ENCODE measurements at places on chromosomes 11 and 22. TPM values are rescaled to one million over a fixed set of nuclear protein-coding genes. Genes with fewer than 3 reads are reported as not detected.

ACR gene
- total RNA-seq, result not detected

PIWIL4 gene
- total RNA-seq, result 0.53 TPM

OR52A1 gene
- not detected for total RNA-seq

DNA sequence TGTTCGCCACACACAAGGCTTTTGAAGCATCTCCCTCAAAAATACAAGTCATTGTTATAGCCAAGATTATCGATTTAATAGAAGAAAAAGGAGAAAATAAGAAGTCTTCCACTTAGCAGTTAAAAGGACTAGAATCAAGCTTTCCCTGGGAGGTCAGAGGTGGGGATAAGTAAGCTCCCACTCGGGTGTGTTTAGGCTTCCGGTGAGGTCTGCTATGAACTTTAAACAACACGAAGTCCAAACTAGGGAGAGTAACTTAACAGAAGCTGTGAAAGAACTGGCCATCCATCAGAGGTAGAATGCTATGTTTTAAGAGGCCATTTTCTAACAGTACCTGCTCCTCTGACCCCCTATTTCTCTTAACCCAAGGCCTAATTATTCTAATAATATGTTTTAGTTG is 91.4 kb upstream of the APOA1 start:
- DNase-seq, result no peak

GRCh38 chr11:115291325-115291724 is 212.9 kb downstream of the CADM1 start:
- DNase-seq, result no peak

DNA sequence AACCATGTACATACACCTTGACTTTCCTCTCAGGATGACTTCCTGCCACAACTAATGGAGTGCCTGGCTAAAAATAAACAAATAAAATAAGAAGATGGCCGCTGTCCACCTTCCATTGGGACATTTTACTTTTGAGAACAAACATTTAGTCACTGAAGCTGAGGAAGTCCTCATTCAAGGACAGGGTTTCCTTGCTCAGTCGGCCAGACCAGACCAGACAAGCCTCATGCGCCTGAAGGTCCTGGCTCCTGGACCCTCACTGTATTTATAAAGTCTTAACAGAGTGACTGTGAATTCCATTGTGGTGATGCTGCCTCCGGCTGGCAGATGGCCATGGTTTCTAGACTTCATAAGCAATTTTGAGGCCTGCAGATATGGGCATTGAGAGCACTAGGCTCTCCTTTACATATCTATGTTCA is 114.5 kb downstream of the MAML2 start:
- no peak for DNase-seq
